ENCODE measurements at places on chromosomes 5 and 9.

DNA sequence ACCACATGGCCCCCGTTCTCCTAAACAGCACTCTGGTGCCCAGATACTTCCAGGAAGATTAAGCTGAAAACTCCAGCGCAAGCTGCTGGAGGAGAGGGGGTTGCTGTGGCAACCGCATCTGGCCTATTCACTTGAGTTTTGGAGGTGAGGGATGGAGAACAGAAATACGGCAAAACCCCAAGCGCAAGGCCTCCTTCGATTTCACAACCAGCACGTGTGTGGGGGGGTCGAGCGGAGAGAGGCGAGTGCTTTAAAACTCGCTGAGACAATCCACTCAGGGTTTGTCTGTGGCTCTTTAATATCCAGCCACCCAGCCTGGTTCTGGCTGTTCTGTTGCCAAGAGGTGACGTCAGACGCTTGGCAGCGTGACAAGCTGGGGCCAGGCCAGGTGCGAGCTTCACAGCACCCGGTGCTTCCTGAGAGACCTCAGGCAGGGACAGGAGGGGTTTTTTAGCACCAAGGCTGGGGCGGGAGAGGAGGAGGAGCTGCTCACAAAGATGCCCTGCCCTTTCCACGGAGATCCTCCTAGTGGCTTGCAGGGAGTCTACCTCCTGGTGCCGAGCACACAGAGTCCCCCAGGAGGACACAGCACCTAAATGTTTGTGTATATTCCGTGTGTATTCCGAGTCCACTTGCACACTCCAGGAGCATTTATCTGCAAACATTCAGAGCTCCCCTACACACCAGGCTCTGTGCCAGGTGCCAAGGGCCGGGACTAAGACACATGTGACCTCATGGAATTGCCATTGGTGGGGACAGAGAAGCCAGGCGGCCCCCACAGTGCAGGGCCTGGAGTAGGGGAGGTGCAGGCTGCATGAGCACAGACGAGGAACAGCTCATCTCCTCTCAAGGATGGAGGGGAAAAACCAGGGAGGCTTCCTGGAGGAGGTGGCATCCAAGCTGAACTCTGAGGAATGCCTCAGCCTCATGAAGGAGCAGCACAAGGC, 194.6 kb downstream of the OLFM1 start:
- DNase-seq = no peak

DNA sequence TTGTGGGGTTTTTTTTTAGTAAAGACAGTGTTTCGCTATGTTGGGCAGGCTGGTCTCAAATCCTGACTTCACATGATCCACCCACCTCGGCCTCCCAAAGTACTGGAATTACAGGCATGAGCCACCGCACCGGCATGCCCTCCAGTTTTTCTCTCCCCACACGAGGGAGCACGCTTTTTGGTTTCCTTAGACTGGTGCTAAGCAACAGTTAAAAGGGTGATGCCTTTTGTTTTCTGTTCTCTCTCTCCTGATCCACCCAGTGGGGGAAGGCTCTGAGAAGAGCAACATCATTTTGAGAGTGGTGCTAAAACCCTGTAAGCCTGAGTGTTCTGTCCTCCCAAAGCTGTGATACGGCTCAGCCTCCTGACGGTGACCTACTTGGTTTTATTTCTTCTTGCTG, 146.6 kb downstream of the MAN2A1 start:
- DNase-seq = no peak

GRCh38 chr9:122348288-122348777, 22.5 kb upstream of the PTGS1 start:
- DNase-seq = no peak

GRCh38 chr9:114141553-114142402, 13.6 kb upstream of the COL27A1 start:
- no peak for DNase-seq

- DNase-seq = no peak
Measured at GRCh38 chr9:123465304-123465703, 109.3 kb downstream of the CRB2 start.

GRCh38 chr9:84856181-84856632, 186.7 kb downstream of the NTRK2 start:
- DNase-seq = no peak

GRCh38 chr5:41968153-41968723, 43.2 kb downstream of the FBXO4 start:
- DNase-seq = no peak

DNA sequence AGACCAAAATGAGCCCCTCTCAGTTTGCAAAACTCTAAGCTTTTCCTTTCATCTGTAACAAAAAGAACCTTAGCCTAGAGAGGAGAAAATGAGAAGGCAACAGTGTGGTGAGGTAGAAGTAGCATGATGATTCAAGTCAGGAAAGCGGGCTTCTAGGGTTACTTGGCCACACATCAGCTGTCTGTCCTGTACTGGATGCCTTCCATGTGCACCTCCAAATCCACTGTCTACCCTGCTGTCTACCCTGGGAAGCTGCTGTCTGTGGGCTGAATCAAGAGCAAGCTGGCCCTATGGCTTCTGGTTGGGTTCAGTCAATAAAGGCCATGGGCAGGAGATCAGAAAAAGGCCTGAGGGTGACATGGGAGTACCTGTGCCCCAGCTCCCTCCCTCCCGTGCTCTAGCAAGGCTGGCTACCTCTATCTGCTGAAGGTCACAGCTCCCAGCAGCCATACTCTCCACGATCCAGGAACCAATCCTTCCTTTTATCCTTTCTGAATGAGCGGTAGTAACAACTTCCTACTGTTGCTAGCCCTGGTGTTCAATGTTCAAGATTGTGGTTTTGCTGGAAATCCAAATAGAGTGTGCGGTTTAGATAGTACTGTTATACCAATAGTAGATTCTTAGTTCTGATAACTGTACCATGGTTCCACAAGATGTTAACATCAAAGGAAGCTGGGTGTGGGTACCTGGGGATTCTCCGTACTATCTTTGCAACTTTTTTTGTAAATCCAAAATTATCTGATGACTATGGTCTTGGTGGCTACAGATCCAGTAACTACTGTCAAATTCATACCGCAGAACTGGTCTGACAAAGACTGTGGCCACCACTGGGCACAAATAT, 191.0 kb downstream of the ESM1 start:
- DNase-seq = no peak

DNA sequence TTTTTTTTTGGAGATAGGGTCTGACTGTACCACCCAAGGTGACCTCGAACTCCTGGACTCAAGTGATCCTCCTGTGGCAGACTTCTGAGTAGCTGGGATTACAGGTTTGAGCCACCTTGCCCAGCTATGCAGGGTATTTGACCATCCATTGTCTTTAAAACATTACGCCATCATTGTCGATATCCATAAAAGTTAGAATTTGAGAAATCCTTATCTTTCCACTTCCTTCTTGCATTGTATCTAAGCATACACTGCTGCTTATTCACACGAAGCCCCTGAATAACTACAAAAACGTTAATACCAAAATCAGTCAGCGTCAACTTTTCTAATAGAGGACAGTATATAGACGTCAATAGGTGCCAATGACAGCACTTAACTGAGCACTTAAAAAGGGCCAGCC, 5.4 kb upstream of the OTULINL start:
- DNase-seq = no peak

- DNase-seq = no peak
Measured at GRCh38 chr9:35000535-35001284, 11.2 kb downstream of the DNAJB5 start.

DNA sequence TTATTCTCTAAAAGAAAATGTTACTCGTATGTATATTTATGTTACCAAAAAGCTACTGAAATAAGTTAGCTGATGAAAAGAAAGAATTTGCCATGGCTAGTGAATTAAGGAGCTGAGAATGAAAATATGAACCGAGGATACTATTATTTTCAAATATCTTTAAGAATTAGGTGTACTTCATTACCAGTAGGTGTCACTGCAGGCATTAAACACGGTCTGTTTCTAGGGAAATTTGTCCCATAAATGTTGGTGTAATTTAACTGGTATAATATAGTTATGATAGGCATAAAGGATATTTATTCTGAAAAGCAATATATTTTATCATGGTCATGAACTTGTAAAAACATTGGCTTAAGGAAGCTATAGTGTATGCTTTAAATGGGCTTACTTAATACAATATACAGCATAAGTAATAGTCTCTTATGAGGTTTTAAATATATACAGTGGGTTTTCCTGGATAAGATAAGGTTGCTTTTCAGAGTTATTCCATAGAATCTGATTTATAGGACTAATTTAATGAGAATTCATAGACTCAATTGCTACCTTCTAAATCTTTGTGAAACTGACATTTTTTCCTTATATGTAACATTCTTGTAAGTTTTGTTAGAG, 72.4 kb upstream of the MPDZ start:
- DNase-seq = no peak

DNA sequence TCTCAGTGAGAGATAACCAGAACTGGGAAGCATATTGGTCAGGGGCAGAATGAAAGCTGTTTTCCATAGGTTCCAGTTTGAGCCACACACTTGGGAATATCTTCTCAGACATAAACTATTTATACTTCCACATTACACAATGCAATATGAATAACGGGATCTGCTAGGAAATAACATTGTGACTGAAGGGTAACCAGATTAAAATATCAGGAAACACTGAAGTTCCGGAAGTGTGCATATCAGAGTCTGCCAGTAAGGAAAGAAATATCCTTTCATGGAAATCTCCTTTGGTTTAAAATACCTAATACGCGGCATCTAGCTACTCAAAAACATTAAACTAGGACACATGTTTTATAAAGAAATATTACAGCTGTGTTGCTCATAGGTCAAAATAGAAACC, 56.3 kb downstream of the ST8SIA4 start:
- DNase-seq = no peak

DNA sequence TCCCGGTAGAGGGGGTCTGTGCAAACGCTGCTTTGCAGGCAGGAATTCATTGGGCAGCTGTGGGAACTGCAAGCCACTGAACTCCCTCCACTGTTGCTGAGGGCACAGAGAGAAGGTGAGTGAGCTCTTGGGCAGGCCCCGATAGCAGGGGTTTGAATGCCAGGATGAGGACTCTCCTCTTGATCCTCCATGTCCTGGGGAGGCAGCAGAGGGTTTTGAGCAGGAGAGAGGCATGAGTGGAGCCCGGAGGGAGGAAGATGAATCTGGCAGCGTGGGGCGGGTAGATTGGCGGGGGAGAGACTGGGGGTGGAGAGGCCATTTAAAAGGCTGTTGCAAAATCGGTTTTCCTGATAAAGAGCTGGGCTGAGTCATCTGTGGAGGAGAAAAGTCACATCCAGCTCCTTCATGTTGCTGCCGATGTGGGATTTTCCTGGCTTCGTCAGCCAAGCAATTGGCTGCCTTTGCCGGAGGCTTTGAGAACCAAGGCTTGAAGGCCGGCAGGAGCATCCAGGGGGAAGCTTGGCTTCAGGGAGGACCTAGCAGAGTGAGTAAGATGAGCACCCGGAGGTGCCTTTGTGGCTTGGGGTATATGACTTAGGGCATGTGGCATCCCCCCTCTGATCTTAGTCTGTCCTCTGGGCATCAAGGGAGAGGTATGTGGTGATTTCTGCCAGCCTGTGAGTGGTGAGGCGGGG, at the start of gene SYNPO:
Gene SYNPO (plus strand): TSS at position 350 of the 695 bp plus-strand sequence. CDS start 7,616 bp downstream, outside the sequence.
- no peak for DNase-seq
